OCI-M1 (cell line): ENCODE measurements at places on chromosomes 5 and 9.

DNA sequence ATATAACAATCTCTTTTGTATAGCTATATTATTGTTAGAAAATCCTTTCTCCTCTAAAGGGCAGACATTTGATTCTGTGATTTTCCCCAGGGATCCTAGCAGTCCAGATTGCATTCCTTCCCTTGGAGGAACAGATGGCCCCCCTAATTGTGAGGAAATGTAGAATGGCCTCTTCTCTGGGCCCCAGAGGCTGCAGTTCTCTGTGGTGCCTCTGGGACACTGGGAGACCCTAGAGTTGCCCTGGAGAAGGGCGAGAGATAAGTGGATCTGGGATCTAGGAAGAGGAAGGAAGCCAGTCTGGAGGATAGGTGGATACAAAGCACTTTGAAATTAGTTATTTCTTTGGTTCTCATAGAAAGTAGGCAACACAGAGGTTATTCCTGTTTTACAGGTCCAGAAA lies 1.9 kb upstream of the HINT2 start:
- no peak for DNase-seq

GRCh38 chr9:126626127-126626925 lies 12.6 kb downstream of the LMX1B start:
- no peak for DNase-seq

GRCh38 chr9:103364753-103365152 lies 369.6 kb downstream of the CYLC2 start:
- DNase-seq: no peak

DNA sequence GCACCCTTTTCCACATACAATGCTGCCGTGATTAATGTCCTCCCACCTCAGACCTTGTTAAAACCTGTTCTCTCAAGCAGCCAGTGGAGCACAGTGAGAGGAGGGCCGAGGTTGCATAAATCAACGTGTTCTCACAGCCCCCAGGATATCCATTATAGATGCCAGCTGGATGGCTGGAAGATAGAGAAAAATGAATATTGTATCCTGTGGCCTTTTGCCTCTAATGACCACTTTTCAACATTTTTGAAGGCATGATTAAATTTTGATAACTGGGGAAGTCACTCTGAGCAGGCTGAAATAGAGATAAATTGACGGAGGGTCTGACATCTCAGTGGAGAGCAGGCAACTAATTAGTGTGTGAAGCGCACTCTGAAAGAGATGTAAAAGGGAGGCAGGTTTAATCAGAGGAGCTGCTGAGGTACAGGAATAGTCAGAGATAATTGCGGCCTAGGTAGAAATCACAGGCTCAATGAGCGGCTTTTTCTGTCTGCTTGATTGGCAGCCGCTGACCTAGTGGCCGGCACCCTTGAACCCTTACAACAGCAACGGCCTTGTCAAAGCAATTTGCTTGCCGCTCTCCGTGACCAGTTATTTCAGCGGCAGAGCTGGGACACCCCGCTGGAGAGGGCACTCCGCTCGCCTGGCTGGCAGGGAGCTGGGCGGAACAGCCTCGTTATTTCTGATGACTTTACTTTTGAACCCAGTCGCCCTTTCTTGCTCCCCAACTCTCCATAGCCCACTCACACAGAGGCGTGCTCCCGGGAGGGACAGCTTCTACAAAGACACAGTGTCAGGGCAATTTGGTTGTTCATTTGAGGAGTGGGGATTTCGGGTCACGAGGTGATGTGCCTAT lies 560.7 kb downstream of the PSAT1 start:
- DNase-seq: no peak

DNA sequence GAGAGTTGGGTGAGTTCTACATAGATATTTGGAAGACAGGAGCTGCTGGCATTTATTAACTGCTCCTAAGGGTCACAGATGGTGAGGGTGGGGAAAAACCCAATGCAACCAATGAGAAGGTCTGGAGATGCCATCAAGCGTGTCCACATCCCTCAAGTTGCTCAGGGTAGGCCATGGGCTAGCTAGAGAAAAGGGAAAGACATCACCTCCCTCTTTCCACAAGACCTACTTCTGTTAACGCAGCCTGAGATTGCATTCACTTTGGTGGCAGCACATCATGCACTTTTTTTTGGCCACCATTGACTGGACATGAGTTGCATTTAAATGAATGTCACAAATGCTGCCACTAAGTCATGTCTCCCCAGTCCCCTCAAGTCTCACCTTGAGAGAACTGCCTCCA lies 71.4 kb downstream of the ARHGEF37 start:
- no peak for DNase-seq

DNA sequence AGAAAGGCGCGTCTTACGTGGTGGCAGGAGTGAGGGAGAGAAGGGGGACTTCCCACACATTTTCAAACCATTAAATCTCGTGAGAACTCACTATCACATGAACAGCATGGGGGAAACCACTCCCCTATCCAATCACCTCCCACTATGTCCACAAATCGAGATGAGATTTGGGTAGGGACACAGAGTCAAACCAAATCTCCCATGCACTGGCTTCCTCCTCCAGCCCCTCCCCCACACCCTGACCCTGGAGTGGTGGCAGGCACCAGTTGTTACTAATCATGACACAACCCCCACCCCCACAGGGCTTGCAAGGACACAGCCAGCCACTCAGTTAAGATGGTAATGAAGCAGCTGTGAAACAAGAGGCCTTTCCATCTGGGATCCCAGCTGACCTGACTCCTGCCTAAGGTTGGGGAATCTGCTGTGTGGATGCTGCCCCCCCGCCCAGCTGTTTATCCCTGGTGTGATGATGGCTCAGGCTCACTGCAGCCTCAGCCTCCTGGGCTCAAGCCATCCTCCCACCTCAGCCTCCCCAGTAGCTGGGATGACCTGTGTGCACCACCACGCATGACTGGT lies 57.1 kb upstream of the FUBP3 start:
- DNase-seq: peak; percentile 52

GRCh38 chr5:37103302-37103701 lies 145.9 kb downstream of the CPLANE1 start:
- DNase-seq: no peak

DNA sequence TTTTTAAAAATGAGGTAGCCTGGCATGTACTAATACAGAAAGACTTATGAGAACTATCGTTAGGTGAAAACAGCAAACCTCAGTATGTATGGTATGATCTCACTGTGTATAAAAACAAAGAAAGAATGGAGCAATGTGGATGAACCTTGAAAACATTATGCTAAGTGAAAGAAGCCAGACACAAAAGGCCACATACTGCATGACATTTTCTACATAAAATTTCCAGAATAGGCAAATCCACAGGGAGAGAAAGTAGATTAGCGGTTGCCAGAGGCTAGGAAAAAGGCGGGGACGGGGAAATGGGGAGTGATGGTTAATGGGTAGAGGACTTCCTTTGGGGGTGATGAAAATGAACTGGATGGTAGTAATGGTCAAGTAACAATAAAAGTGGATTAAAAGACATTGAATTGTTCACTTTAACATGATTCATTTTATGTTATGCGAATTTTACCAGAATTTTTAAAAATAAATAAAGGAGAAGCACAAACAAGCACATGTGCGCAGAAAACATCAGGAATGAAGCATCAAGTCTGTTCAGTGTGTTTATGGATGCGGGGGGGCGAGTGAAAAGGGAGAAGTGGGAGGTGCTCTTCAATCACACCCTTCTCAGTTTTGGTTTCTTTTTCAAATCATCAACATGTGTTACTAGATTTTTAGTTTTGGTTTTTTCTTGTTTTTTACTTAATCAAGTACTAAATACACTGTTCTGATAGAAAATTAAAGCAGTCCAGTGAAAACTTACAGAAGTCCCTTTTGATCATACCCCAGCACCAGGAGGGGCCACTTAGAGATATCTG lies 16.3 kb downstream of the ROR2 start:
- peak; percentile 29 for DNase-seq

- DNase-seq: no peak
These were observed 14.7 kb downstream of the GM2A start for GRCh38 chr5:151267491-151268260.

- no peak for DNase-seq
These were observed 96.4 kb upstream of the SPRY4 start for GRCh38 chr5:142421228-142421617.

- DNase-seq: no peak
These were observed 55.1 kb downstream of the HMGCS1 start for GRCh38 chr5:43258116-43258515.

DNA sequence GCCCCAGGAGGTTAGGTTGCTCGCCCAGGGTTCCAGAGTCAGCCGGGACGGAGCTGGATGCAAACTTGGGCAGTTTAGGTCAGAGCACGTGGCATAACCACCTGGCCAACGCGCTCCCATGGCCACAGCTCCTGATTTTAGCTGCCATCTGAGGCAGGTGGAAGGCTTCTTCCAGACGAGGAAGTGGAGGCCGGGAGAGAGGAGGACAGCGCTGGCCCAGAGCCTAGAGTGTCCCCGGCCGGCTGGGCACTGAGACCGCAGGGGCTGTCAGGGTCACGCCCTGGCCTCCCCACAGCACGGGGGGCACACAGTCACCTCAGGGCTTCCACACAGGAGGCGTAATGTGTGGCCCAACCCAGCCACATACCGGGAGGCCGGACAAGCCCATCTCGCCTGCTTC lies 16.1 kb upstream of the PHYKPL start:
- DNase-seq: no peak

DNA sequence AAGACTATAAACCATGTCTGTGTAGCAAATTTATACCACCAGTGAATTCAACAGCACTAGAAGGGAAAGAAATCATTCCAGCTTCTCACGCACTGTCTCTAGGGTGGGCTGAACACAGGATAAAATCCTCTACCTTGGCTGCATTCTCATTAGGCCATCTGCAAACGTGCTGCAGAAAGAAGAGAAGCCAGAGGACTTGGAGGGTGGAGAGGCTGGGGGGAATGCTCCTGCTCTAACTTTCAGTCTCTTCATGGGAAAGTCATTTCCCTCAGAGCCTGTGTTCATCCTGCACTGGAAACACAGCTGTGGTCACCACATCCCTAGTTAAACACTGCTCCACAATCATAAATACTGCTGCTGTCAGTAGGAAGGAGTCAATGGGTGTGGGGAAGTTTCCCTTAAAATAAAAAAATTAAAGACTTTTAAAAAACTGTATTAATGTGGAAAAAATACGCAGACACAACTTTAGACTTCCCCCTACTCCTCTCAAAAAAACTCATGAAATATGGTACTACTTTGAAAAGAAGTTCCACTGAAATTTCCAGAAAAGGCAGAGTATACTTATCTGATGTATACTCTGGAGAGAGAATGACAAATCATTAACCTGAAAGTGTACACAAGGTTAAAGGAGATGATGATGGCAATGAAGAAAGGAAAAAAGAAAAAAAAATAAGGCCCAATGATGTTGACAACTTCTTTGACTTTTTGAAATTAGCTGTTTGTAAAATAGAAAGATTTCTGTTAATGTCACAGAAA lies 46.8 kb downstream of the LHFPL2 start:
- no peak for DNase-seq

- peak; percentile 33 for DNase-seq
These were observed 24.2 kb upstream of the NREP start for GRCh38 chr5:111781200-111781599.

DNA sequence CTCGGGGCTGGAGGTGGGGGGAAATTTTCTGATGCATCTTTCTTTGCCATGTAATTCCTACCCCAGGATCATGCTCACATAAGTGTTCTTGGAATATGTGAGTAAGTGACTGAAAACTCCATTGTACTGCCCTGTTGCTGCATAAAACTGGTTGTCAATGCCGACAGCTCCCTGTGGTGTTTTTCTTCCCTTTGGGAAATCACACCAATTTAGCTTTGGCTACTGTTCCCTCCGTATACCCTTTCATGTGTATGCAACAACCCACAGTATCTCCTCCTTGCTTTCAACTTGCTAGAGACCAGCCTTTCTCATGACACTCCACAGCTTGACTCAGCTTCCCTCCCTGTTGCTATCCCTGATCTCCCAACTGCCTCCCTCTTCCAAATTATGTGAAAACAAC lies 240.6 kb downstream of the TRIM32 start:
- DNase-seq: no peak

DNA sequence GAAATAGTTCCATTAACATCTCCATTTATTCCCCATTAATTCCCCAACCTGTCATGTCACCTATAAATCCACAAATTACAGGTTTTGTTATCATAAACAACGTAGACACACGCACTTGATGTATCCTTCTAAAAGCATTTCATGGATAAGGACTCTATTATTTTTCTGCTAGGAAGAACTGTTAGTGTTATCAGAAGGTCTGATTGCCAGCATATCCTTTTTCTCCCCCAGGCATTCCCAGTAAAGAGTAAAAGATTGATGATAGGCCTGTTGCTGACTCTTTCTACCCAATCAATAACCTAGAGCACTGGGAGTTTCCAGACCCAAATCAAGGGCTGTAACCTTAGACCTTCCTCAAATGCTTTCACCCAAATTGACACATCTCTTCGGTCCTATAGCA lies 60.8 kb downstream of the RFK start:
- DNase-seq: no peak

GRCh38 chr9:130609163-130609562 lies 29.8 kb downstream of the FUBP3 start:
- no peak for DNase-seq

- DNase-seq: no peak
These were observed 113.9 kb upstream of the SAP30L start for GRCh38 chr5:154331924-154332323.

DNA sequence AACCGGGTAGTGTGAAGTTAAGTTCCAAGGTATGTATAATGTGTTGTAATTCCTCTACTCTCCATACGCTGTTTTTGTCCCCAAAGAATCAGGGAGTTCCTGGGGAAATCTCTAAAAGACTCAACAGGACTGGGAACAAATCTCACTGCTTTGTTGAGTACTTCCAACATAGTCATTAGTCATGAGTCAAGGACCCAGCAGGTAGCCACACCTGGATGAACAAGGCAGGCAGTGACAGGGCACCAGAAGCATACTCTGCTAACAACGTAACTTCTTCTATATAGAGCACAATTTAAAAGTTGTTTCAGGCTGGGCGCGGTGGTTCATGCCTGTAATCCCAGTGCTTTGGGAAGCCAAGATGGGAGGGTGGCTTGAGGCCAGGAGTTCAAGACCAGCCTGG lies 126.8 kb downstream of the SLC1A3 start:
- no peak for DNase-seq

DNA sequence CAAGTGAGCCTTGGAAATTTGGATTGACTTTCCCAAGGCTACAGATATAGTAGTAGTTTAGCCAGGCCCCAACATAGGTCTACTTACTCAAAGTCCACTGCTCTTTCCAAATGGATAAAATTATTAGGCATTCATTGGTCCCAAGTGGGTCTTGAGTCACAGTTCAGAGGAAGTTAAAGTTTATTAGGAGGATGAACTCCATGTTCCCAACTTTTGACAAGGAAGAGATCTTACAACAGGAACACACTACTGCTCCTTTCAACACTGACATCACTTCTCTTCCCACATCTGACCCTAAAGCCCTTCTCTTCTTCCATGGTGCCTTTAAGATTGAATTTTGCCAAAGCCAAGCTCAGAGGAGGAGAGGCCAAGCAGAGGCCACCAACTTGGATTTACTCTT lies 234.5 kb upstream of the TRIM32 start:
- DNase-seq: peak; percentile 40

- DNase-seq: no peak
These were observed 558.3 kb downstream of the DTWD2 start for GRCh38 chr5:118430076-118430475.

- no peak for DNase-seq
These were observed 62.2 kb downstream of the RANBP17 start for GRCh38 chr5:170923910-170924620.
